ENCODE measurements at places on chromosomes 5 and 9.

DNA sequence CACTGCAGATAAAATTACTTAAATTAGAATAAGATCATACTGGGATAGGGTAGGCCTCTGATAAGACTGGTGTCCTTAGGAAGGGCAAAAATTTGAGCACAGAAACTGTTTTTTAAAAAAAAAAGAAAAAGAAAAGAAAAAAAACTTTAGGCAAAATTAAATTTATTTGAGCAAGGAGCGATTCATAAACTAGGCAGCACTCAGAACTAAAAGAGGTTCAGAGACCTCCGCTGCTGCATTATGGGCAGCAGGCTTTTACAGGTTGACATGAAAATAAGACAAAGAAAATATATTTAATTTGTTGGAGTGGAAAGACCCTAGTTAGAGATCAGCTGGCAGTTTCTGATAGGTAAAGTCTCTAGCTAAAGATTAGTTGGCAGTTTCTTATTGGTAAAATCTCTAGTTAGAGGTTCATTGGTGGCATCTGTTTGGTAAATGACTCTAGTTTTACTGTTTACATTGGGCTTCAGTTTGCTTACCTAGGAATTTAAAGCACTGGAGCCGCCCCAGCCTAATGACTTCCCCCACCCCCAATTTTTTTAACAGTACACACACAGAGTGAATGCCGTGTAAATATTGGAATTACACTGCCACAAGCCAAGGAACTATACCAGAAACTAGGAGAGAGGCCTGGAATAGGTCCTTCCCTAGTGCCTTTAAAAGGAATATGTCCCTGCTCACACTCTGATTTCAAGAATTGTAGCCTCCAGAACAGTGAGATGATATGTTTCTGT is 4.5 kb upstream of the PLPP6 start:
- DNase-seq = no peak

- no peak for DNase-seq
Measured at GRCh38 chr9:134223091-134223490, 58.7 kb upstream of the RNU6ATAC start.

DNA sequence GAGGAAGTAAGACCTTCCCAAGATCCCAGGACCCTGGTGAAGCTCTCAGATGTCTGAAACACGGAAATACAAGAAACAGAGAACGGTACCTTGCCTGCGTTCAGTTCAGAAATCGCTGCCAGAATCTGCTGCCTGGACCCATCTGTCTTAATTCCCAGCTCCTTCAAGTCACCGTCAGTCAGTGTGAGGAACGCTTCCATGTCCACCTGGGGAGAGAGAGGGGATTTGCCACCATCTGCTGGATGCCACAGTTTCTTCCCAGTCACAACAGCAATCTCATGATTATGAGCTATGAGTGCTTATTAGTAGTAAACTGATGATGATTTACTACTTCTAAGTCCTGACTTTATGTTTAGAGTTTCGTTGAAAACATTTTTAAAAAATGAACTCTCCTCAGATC is 36.7 kb upstream of the GABBR2 start:
- no peak for DNase-seq

DNA sequence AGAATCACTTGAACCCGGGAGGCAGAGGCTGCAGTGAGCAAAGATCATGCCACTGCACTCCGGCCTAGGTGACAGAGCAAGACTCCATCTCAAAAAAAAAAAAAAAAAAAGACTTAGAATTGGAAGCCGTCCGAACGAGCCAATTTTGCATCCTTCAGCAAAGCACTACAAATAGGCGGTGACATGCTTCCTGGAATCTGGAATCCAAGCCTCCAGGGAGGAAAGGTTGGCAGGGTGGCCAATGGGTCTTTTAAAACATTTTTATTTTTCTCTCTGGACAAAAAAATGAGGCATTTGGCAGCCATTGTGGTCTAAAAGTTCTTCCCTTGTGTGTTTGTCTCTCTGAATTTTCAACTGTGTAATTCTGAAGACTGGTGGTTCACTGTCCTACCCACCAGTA is 26.4 kb downstream of the GGTA1 start:
- DNase-seq = no peak

DNA sequence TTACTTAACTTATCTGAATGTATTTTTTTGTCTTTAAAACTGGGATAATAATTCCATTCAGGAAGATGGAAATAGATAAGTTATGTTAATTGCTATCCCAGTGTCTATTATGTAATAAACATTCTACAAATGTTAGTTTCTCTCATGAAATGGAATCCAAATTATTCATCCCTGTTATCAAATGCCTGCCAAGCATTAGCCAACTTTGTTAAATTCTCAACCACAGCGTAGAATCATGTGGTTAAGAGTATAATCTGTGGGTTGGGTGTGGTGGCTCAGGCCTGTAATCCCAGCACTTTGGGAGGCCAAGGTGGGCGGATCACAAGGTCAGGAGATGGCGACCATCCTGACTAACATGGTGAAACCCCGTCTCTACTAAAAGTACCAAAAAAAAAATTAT is 912.9 kb upstream of the SEMA6A start:
- DNase-seq = no peak

DNA sequence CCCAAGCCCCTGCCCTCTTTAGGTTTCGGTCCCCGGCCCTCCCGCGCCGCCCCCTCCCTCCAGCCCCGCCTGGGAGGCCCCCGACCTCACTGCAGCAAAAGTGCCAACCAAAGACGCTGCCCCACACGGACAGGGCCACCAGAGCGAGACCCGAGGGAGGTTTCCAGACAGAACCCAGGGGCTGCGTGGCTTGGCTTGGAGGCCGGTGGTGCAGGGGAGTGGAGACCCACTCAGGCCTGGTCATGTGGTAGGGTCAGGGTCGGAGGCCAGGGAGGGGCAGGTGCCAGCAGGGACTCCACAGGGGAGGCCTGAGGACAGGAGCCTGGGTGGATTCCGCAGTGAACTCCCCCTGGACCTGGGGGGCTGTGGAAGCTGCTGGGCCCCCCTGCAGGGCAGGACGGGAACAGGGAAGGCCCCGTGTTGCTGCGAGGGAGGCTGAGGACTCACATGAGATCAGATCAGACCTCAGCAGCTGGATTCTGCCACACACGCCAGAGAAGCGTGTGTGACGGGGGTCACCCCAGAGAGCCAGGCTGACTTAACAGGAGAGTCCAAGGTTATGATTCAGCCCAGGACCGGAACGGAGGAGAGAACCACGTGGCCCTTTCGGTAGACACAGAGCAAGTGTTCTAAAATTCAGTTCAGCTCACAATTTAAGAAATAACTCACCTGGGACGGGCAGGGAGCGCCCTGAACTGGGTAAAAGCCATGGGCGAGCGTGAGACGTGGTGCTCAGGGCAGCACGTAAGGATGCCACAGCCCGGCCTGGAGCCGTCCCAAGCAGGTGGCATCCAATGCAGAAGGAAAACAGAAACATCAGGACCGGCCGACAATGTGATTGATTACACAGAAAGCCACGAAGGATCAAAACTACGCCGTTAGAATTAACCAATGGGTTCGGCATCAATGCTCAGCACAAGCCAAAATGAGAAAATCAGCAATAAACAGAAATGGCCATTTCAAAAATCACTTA is 38.9 kb downstream of the EXD3 start:
- no peak for DNase-seq

DNA sequence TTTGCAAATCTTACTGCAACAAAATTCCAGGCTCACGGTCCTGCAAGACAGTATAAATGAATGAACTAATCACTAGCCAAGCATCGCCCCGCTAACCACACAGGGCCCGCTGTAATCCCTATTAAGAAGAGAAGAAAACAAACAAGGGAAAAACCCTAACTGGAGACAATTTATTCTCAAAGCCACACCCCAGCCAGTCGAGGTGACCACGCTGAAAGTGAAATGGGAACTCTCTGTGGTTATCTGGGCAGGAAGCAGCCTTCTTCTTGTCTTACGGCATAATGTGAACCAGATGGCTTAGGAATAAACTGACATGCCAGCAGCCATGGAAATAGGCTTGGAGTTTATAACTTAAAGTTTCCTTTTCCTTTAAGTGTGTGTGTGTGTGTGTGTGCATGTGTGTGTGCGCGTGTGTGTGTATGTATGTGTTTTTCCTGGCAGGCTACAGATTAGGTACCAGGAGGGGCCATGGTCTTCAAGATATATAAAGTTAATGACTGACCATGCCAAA is 120.2 kb downstream of the SEMA6A start:
- DNase-seq = peak; percentile 28

GRCh38 chr9:126652140-126652582 is 38.4 kb downstream of the LMX1B start:
- DNase-seq = no peak

DNA sequence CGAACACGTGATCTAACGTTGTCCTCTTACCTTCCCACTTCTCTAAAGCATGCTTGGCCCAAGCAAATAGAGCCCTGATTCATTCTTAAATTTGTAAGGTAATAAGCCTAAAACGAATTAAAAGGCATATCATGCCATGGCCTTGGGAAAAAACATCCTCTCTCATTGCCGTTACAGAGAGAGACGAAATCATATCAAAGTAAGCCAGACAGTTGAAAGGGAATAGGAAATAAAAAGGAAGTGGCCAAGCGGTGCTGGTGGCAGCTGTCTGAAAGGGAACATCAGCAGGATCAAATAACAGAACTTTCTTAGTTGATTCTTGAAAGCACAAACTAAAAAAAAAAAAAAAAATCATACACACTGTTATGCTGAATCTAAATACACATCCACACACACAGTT is 49.1 kb upstream of the CDH6 start:
- DNase-seq = no peak

Measured in CD4-positive, alpha-beta T cell treated with Interleukin-15 for 1 hour (primary cell).